ENCODE measurements at places on chromosomes 12 and 14.

DNA sequence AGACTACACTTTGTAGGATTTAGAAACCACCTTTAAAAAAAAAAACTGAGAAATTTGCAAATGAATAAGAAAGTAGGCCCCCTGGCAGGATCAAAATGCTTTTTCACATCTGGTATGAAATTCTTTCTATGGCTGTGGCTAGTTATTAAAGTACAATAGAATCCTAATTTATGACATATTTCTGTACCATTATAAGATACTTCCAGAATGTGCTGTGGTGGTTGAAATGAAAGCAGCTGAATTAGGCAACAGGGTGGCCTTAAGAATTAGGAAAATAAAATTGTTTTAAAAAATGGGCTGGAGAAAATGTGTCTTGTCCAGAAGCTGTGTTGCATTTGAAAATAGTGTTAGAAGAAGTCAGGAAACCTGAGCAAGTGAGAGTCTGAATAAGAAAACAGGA lies 85.9 kb upstream of the PDE3A start:
- no peak for DNase-seq

- no peak for DNase-seq
Observed at GRCh38 chr12:130298322-130299021, 39.2 kb upstream of the PIWIL1 start.

- DNase-seq = no peak
Observed at GRCh38 chr12:47816403-47817271, 3.1 kb downstream of the HDAC7 start.

GRCh38 chr14:51806026-51807023 lies 54.1 kb upstream of the GNG2 start:
- DNase-seq = no peak

DNA sequence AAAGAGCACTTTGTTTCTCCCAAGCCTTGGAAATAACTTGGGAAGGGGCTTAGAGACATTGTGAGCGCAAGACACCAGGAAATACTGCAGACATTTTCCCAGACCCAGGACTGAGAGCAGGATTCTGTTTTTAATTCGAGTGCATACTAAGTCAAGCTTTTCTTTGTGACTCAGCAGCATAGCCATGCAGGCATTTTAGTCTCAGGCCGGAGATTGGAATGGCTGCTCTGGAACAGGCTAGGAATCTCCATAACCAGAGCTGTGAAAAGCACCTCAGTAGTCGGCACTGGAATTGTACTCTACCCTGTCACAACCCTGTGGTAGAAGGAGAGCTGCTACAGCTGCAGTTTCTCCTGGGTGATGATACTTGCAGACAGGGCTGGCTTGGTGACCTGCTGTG lies 28.9 kb upstream of the GARIN6 start:
- no peak for DNase-seq

DNA sequence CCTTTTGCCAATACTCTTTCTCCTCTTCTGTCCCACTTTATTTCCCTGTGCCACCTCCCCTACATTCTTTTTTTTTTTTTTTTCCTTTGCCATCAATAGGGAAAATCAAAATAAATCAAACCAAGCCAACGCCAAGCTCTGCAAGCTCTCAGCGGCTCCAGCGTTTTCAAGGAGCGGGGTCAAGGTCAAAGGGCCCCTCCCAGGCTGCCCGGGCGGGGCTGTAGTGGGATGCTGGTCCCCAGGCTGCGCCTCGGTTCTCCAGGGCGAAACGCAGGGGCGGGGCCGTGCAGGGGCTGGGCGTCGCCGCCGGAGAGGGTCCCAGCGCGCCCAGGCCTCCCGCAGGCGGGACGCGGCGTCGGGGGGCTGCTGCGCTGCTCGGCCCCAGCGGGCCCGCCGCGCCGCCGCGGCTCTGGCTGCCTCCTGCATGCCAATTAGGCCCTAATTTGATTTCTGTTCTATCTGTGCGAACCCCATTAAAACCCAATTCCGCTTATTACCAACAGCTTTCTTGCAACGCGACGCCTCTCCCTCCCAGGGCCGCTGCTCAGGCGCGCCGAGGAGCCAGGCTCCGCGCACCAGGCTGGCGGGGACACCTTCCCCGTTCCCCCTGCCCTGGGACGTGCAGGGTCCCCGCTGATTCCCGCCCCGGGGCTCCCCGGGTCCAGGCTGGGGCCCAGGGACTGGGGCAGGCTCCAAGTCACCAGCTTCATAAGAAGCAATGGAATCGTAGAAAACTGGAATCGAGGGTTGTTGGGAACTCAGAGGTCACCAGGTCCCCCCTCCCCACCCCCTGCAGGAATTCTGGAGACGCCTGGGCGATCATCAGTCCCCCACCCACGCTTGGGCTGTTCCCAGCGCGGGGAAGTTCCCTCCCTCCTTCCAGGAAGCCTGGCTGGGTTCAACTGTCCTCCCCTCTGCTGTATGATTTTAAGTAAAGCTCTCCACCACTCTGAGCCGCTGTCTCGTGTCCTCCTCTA lies 50.7 kb upstream of the MAP1LC3B2 start:
- DNase-seq = no peak

DNA sequence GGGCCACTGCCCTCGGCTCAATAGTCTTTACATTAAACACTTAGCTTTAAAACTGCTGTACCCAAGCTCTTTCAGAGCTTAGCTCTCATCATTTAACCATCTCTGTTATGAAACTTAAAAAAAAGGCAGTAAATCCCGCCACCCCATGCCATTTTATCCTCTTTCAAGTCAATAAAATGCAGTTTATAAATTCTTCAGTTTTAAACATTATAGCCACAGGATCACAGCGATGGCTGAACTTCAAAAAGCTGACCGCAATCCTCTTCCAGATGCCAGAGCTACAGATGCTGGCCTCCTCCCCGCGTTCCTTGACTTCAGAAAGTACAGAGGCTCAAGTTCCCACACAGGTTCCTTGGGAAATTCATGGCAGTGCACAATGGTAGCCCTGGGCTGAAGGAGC lies 4.2 kb downstream of the OR10G3 start:
- DNase-seq = no peak

- DNase-seq = no peak
Observed at GRCh38 chr14:69358233-69358963, 39.7 kb downstream of the ERH start.

GRCh38 chr12:87866578-87867292 lies 162.5 kb downstream of the C12orf50 start:
- no peak for DNase-seq

Measured in osteocyte (in vitro differentiated cells).